ENCODE measurements at places on chromosomes 3 and 15. TPM values are rescaled to one million over a fixed set of nuclear protein-coding genes. Genes with fewer than 3 reads are reported as not detected.

TRIM59 gene
- 17.4 TPM for total RNA-seq

DNA sequence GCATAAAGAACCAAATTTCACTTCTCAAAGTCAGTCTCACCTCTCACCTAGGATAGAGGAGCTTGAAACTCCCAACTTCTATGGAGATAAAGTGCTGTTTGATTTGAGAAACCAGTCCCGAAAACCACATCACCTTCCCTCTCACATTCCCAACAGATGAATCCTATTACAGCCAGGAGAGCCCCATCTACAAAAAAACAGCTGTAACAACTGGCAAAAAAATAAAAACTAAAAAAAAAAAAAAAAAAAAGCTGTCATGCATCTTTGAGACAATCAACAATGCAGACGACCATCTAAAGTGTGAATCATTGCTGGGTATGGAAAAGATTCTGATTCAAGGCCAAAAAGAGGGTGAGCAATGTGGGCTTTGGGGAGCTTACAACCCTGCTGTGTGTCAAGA, 23.8 kb downstream of the HOMER2 start:
- no peak for DNase-seq

BLM gene
- total RNA-seq = 7.7 TPM

ALG1L2 gene
- not detected for total RNA-seq

- DNase-seq = no peak
Observed at GRCh38 chr3:98322101-98322500, 31.6 kb upstream of the OR5K4 start.

GRCh38 chr15:60574801-60575631, 96.1 kb upstream of the ICE2 start:
- DNase-seq = peak; percentile 26

DNA sequence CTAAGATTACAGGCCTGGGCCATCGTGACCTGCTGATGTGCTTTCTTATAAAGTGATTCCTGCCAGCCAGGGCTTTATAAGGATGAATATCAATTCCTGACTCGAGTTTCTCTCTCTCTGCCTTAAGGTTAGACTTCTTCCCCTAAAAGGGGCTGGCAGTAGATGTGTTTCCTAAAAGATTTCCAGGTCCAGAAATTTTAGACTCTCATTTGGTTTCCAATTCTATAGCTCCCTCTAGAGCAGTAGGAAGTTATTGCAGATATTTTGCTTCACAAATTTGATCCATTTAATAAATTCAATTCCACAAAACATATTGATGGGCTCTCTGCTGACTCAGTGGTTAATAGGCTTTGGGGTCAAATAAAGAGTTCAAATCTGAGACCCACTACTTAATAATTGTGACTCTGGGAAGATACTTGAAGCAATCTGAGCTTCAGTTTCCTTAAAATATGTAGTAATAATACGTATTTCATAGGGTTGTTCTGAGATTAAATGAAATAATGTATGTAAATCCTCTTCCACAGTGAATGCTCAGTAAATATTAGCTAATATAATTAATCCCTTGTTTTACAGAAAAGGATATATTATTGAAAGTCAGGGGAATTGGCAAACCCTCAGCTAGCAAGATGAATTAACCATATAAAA, 2.1 kb downstream of the TRIM69 start:
- DNase-seq = peak; percentile 58

- peak; percentile 31 for DNase-seq
Observed at GRCh38 chr3:45832699-45833098, 9.2 kb downstream of the LZTFL1 start.

Data from M059J (cell line).